Stimulated activated CD4-positive, alpha-beta T cell treated with anti-CD3 and anti-CD28 coated beads, TNF-alpha, amount 100 ng/mL, for 4 hours (primary cell): ENCODE measurements at places on chromosomes 1 and 21.

GRCh38 chr1:40239626-40240025, 8.1 kb upstream of the TMCO2 start:
- DNase-seq: no peak

DNA sequence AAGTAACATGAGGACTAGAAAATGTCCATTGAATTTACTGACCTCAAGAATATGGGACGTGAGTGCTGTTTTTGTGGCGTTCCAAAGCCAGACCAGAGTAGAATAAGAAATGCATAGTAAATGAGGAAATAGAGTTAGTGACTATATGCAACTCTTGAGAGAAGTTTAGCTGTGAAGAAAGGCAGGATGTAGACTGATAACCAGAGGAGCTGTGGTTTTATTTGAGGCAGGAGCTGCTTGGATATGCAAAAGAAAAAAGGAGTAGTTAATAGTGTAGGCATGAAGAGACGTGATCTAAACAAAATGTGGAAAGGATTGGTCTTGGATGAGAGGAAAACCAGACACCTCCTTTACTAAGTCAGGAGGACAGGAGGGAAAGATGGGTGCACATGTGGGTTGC, 28.2 kb downstream of the DNAH14 start:
- DNase-seq: no peak

DNA sequence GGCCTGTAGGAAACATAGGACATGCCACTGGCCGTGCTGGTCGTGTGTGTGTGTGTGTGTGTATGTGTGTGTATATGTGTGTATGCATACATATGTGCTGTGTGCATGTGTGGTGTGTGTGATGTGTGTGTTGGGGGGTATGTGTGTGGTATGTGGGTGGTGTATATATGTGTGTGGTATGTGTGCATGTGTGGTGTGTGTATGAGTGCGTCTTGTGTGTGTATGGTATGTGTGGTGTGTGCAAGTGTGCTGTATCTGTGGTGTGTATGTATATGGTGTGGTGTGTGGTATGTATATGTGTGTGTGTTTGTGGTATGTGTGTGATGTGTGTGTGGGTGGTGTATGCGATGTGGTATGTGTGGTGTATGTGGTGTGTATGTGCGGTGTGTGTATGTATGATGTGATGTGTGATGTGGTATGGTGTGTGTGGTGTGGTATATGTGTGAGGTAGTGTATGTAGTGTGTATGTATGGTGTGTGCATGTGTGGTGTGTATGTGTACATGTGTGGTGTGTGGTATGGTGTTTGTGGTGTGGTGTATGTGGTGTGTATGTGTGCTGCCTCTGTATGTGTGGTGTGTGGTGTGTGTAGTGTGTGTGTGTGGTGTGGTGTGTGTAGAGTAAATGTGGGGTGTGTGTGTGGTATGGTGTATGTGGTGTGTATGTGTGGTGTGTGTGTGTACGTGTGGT, 120.8 kb upstream of the CACHD1 start:
- no peak for DNase-seq

DNA sequence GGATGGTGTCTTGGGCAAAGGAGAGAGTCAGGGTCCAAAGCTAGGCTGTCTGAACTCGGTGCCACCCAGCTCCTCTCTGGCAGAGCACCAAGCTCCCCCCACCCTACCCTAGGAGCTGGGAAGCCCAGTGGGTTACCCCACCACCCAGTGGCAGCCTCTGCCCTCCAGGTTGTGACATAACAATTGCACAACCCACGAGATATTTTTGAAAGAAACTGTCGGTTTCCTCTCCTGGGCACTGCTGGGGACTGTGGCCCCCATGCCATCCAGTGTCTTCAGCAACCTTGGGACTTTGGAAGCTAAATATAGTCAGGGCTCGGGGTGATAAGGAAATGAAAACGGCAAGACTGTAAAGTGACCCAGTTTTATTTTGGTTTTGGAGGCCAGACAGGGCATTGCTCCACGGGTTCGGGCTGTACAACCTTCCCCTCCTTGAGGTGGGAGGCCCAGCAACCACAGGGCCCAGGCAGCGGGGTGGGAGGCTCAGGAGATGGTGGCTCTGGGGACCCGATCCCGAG, 1.4 kb downstream of the CITED4 start:
- DNase-seq: no peak

- DNase-seq: peak; percentile 29
Observed at GRCh38 chr1:10939654-10940450, 72.6 kb upstream of the TARDBP start.

GRCh38 chr21:28220680-28221079, 772.0 kb downstream of the LTN1 start:
- no peak for DNase-seq

DNA sequence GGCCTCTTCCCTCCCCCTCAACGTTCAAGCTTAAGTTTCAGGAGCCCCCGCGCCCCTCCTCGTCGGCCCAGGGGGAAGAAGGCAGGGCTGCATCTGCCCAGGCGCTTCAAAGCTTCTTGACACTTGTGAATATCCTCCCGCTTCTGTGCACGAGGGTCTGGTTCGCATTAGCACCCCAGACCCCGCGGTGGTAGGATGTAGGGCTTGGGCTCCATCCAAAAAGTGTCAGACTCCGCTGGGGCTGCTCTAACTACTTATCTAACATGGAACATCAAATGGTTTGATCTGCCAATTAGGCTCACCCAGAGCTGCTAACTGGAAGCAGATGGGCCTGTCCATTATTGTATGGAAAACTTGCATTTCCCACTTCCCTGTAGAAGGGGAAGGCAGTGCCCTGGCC, 28.9 kb downstream of the TAS1R2 start:
- DNase-seq: no peak

DNA sequence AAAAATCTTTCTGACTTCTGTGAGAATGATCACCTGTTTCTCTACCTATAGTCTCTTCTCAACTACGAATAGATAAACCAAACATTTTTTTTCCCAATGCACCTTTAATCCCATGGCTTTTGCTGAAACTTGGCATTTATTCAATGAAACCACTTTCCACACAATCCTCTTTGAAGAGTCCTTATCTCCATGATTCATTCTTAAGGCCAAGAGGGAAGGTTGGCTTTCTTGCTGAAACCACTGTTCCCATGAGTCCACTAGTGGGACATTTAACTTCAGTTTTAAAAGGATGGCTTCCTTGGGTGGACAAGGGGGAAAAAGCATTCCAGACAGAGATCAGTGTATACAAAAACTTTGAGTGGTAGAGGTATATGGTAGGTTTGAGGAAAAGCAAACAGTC, 73.6 kb downstream of the CRB1 start:
- no peak for DNase-seq

DNA sequence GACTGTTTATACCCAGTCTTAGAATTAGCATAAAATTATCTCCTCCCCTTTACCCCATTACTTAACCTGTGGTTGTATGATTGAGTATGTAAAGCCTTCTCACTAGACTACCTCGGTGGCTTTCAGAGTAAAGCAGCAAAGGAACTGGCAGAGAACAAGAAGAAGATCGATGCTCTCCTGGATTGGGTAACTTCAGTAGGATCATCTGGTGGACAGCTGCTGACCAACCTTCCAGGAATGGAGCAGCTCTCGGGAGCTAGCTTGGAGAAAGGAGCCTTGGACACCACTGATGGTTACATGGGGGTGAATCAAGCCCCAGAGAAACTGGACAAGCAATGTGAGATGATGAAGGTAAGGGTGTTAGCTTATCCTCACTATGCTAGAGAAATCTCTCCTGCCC, 138.6 kb upstream of the BMP8A start:
- DNase-seq: no peak

- no peak for DNase-seq
Observed at GRCh38 chr1:147270721-147271120, 28.2 kb downstream of the CHD1L start.

- no peak for DNase-seq
Observed at GRCh38 chr1:31482482-31483011, 69.5 kb downstream of the SERINC2 start.

- DNase-seq: no peak
Observed at GRCh38 chr1:28364888-28365287, 4.7 kb upstream of the PHACTR4 start.

DNA sequence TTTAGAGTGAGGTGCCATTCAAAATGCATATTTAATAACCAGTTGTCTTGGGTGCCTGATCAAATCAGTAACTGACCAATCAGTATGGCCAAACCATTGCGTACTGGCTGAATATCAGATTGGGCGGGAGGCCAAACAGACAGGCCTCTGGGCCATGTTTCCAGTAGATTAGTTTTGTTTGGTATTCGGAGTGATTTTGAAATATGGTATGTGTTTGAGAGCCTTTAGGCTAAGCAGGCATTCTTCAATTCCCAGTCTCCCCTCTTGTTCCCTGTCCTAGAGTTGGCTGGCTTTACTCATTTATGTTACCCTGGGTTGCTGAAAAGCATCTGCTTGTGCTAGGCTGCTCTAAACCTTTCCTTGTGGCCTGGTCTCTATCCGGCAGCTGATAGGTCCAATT, 80.1 kb downstream of the BACH1 start:
- DNase-seq: no peak

DNA sequence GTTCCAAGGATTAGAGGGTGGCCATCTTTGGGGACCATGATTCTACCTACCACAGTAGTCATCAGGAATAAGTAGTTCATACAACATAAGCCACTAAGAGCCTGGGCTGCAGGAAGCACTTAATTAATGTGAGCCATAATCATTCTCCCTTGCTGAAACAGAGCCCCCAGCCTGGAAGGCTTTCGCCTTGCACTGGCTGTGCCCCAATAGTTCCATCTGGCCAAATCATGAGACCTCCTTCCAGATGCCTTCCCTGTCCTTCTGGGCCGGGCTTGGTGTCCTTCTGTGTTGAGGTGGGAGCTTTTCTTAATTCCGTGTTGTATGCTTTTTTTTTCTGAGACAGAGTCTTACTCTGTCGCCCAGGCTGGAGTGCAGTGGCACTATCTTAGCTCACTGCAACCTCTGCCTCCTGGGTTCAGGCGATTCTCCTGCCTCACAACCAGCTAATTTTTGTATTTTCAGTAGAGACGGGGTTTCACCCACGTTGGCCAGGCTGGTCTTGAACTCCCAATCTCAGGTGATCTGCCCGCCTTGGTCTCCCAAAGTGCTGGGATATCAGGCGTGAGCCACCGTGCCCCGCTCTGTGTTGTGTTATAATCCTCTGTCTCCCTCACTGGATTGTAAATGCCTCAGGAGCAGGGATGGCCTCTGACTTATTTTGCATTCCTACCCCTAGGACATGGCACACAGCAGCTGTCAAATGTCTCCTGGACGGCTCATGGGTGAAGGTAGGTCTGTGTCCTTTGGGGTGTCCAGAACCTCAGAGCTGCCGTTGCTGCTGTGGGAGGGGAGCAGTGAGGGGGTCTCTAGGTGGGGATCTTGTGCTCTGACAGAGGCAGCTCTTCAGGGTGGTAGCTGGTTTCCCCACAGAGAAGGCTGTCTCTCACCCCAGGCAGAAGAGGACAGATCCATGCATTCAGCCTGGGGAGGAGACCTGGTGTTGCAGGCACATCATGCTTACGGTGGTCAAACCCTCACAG, 10.1 kb downstream of the GNG4 start:
- DNase-seq: no peak

DNA sequence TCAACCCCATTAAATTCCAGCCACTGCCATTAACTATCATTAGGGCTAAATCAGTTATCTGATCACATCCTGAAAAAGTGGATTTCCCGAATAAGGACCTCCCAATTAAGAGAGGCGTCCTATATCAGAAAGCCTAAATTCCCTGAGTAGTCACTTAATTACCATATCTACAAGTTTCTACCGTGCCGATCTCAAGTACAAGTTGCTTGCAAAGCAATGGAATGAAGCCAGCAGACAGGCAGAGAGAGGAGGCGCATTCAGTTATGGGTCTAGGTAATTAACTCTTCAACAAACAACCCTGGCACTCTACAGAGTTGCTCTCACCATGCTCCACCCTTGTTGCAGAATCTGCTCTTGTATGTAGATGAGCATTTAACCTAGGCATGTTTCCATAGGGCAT, 494.6 kb upstream of the RUNX1 start:
- no peak for DNase-seq

- DNase-seq: no peak
Observed at GRCh38 chr1:186880982-186881381, 52.2 kb downstream of the PLA2G4A start.

DNA sequence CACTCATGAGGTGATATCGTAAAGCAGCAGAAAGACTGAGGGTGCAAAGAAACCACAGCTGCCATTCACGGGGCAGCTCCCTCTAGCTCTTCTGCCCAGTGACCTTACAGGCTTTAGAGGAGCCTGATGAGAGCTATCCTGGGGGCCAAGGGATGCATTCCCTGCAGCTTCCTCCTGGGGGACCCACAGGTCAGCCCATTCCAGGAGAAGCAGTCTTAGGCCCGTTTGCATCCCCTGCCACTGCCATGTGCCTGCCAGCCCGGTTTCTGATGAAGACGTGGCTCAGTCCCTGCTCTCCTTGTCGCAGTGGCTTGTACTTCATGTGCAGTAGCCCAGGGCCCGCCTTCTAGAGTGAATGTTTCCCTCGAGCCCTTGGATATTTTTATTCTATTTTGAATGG, 22.8 kb downstream of the ATP5PO start:
- DNase-seq: no peak

DNA sequence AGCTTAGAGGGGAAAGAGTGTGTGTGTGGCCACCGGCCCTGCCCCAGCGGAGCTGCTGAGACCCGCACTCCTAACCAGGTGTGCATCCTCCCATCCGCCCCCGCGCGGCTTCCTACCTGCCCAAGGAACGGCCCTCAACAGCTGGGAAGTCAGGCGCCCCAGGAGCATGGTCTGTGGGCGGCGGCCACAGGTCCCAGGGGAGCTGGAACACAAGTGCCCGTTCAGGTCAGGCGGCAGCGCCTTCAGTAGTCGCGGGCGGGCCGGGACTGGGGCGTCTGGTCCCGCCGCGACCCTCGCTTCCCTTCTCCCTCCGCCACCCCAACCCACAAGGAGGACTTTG, 448 bp downstream of the AURKAIP1 start:
- DNase-seq: no peak

GRCh38 chr1:222045786-222046185, 303.9 kb upstream of the DUSP10 start:
- DNase-seq: no peak

GRCh38 chr1:178575611-178576361, 62.9 kb downstream of the TEX35 start:
- no peak for DNase-seq

DNA sequence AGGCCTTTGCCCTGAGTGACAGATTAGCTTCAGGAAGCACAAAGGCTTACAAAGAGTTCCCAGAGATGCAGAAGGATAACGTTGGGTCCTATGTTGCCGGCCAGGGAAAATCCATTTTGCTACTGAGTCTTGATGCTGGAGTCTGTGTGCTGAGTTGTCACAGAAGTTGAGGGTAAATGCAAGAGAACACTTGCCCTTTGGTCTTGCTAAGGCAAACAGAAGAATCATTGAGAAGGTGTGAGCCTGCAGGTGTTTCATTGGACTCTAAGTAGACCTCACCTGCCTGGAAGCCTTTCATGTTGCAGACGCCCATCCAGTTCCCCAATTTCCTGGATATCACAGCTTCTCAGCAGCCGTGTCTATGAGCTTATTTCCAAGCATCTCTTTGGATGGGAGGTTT, 105.2 kb downstream of the PCP4 start:
- no peak for DNase-seq
